T-helper 9 cell (primary cell): ENCODE measurements at places on chromosomes 2 and 18.
A peak's percentile ranks its signal among the peaks of the same experiment; 100 is the strongest.

- DNase-seq: no peak
Measured at GRCh38 chr2:19711470-19712372, 190.1 kb downstream of the TTC32 start.

- DNase-seq: no peak
Measured at GRCh38 chr18:61333746-61334490, 688 bp downstream of the CDH20 start.

GRCh38 chr18:63410792-63411191 lies 11.5 kb downstream of the VPS4B start:
- DNase-seq: no peak

- no peak for DNase-seq
Measured at GRCh38 chr2:181955010-181955409, 30.6 kb upstream of the PPP1R1C start.

DNA sequence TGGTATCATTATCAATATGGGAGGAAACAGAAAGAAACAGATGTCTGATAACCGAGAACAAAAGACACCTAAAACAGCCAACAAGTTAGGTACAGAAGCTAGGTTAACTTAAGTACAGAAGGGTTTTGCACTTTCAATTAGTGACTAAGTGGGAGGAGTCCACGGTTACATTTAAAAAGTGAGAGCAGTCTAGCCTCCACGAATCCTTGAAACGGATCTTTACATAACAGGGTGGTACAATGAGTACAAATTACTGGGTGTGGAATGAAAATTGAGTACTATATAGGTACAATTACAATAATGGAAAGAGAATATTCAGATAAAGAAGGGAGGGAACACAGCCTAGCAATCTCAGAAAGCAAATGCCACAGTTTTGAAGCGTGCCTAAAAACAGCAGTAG lies 76.6 kb downstream of the TLK1 start:
- DNase-seq: no peak

DNA sequence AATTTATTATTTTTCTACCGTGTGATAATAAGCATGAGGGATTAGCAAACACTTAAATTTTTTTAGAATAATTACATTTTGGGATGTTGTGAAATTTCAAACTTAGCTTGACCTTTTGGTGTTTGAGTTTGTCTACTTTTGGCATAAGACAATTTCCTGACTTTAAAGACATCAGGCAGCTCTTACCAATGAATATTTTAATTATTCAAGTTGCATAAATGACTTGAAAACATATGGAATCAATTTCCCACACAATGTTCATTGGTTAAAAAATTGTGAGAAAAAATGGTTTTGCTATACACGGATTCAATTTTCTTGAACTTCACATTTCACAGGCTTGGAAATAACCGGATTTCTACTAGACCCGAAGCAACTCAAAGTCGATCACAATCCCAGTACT lies 243.4 kb downstream of the IKZF2 start:
- DNase-seq: no peak

DNA sequence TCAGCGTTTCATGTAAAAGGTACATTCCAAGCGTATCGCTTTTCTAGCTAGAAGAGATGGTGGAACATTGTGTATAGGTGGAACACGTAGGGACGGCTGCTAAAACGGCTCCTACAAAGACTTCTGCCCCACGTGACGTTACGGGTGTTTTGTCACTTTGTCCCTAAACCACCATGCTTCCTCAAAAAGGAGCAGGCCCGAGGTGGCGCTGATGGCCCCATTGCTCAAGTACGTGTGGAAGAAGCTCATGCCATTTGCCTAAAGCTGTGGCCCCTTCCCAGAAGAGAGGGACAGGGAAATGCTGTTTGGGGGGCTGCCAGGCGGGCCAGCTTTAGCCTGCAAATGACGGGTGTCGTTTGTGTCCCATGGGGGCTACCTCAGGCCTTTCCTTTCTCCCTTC lies 72.7 kb downstream of the TMEM247 start:
- DNase-seq: no peak

DNA sequence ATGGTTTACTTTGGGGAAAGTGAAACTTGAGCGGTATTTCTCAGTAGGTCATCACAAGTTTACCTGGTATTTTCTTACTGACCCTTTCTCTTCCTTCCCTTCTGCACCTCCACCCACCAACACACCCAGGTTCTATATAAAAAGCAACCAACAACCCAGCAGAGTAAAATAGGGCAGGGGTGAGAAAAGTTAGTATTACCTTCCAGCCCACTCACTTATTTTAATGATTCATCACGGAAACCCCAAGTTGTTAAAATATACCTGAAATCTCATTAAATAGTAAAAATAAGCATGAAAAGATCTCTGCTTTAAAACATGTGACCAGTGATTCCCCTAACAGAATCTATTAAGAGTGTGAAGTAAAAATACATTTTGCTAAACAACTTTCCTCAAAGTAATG lies 306.1 kb downstream of the ZEB2 start:
- DNase-seq: no peak

DNA sequence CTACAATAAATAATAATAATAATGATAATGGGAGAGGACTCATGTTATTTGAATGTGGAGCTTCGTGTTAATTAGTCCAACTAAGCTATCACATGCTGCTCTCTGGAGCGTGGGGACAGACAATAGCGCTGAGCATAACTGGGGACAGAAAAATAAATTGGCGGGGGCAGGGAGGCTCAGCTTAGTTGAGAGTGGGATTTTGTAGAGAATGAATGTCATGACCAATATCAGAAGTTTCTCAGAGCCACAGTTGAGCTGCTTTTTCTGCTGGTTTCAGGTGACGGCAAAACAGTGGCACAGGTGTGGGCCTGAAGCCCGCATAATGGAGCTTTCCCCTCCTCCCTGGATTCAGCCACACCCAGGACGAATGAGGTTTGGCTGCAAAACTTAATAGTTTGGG lies 111.1 kb upstream of the CAB39 start:
- DNase-seq: no peak

GRCh38 chr2:57376985-57377384 lies 669.6 kb upstream of the VRK2 start:
- DNase-seq: no peak

- DNase-seq: no peak
Measured at GRCh38 chr2:69298261-69298660, 88.8 kb downstream of the GFPT1 start.

- DNase-seq: peak; percentile 53
Measured at GRCh38 chr2:143259368-143259958, 130.2 kb downstream of the ARHGAP15 start.

DNA sequence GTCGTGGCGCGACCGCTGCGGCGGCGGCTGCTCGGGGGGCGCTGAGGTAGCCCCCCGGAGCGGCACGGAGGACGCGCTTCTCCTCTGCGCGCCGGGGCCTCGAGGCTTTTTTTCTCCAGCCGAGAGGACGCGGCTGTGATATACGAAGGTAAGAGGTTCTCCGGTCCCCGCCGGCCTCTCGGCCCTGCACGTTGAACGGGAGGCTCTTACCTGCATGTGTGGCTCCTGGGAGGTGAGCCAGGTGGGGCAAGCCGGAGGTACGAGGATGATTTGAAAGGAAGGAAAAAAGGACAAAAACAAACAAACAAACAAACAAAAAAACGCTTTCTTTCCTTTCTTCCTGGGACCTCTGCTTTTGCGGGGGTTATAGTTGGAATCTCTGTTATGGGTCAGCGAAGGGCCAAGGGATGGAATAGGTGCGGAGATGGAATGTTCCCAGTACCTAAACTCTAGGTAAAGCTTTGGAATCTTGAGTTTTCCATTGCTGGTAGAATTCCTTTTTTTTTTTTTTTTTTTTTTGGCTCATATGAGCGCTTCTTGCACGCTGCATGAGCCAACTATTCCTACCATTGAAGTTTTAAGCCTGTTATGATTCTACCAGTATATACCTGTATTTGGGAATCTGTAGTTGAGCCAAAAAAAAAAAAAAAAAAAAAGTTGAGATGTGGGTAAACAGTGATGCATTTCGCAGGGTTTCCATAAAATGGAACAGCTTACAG lies 674 bp downstream of the PTPN4 start:
- DNase-seq: no peak

DNA sequence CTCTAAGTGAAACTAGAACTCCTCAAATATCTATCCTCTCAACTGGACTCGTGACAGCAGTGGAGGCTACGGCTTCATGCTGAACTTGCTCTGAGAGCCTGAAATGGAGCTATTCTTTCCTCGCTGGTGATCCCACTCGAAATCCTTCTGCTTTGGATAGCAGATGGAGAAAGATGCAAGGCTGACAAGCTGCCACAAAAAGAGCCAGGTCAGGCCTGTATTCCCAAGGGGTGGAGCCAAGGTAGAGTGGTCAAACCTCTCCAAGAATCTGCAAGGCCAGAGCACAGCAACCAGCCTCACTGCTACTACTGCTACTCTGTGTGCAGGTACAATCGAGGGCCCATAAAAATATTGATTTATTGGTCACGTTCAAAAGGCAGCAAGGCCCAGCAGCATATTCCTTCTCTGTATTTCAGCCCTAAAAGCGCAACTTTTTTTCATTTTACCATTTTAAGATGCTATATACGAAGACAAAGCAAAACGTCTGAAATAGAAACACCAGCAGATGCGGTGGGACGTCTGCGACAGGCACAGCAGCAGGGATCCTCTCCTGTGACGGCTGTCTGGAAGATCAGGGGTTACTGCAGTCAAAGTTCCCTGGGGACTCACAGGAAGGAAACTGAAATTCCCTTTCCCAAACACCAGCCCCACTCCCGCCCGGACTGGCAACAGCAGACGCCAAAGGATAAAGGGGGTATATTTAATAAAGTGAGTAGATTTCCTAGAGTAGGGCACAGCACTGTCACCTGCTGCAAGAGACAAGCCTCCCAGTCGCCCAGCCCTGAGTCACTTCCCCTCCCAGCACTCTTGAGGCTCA lies 2.4 kb downstream of the SPRED2 start:
- DNase-seq: no peak

DNA sequence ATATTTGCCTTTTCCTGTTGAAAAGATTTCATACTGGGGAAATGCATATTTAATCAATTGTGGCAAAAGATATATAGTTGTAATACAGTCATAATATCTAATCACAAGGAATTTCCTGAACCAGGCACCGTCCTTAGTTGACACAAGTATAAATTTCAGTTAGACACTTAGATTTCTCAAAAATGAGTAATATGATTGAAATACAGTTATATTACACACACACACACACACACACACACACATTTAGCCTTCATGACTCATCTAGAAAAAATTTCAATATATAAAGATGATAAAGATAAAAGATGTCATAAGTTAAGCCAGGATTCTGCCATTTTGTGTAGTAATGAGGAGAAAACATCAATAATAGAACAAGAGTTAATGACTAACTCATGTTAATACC lies 258.4 kb upstream of the ZNF804A start:
- no peak for DNase-seq

DNA sequence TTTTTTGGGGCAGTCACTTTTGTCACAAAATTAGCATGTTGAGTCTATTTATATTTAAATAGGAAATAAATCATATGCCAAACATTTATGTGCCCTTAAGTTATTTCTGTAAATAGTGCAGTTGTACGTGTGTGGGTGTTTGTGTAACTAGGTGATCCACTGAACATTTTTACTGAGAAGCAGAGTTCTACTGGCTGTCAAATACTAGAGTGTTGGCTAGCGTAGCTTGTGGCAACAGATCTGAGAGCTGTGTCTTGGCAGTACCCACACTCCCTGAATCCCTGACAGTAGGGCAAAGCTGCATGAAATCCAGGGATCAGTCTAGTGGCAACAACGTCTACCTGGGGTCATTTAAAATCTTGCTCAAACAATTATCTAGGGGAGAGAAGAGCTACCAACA lies 273.1 kb upstream of the SLC8A1 start:
- DNase-seq: no peak

DNA sequence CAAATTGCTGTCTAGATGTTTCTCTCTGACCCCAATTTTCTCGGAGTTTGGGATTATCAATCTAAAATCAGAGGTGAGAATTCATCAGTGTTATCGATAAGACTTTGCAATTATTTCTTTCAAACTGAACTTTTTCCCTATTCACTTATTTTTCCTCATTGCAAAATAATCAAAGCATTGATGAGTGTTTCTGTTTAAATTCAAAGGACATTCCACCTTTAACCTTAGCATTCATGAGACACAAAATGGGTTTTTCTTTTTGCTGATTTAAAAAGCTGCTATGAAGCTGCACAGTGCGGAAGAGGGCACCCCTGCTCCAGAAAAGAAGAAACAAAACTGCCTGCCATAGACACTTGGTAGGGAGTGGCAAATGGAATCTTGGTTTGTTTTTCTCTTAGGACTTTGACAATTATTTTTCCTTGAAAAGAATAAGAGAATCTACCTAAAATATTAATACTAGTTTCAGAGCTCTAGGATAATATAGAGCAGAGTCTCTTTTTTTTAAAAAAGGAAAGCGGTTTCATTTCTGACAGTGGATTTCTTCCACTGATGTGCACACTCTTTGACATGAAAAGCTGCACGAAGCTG lies 203.4 kb downstream of the TGIF1 start:
- DNase-seq: no peak

DNA sequence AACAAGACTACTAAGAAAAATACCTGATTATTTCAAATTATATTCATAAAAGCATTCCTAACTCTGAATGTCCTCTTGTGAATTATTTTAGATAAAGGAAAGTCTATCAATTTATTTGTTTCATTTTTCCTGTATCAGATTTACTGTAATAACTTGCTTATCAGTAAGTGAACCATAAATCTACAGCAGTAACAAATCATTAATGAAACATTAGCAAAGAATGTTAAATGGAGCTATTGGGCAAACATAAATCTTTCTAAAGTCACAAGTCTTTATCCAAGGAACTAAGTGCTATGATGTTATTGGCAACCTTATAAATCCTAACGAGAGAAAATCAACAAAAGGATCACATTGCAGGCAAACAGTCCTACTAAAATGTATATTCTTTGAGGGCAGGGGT lies 897.1 kb upstream of the FSHR start:
- no peak for DNase-seq

- no peak for DNase-seq
Measured at GRCh38 chr2:240672701-240673190, 9.9 kb downstream of the AQP12B start.

- no peak for DNase-seq
Measured at GRCh38 chr2:31032475-31032874, 105.8 kb downstream of the GALNT14 start.

- DNase-seq: no peak
Measured at GRCh38 chr2:216188559-216188850, 79.4 kb downstream of the XRCC5 start.

GRCh38 chr2:119827866-119828507 lies 68.3 kb downstream of the PTPN4 start:
- no peak for DNase-seq

GRCh38 chr18:49031511-49032188 lies 80.9 kb upstream of the SMAD7 start:
- no peak for DNase-seq
